Suppressor macrophage treated with lipopolysaccharide for 1 hour (primary cell): ENCODE measurements at places on chromosomes 3 and 15.

GRCh38 chr3:116247605-116248004, 197.7 kb downstream of the LSAMP start:
- no peak for DNase-seq

DNA sequence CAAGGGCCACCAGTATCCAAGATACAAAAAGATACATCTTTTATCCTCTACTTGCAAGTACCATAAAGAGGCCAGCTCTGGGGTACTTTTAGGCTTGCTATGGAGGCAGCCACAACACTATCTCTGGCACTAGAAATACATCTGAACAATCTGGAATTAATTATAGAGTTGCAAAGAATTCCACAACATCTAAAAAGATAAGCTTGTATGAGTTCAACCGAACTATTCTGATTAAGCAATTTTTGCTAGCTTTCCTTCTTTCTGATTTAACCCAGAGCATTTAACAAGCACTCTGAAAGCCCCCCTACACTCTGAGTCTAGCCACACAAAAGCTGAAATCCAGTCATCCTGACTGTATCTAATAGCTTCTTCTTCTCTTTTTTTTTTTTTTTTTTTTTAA, 95.4 kb downstream of the FRMD5 start:
- no peak for DNase-seq

- DNase-seq, result no peak
Observed at GRCh38 chr3:129919357-129919756, 25.8 kb upstream of the TMCC1 start.

- DNase-seq, result no peak
Observed at GRCh38 chr3:118505784-118506183, 528.9 kb downstream of the IGSF11 start.

GRCh38 chr15:89835176-89835564, 20.5 kb upstream of the ANPEP start:
- no peak for DNase-seq

- DNase-seq, result no peak
Observed at GRCh38 chr15:101675015-101675414, 22.8 kb upstream of the TM2D3 start.

GRCh38 chr3:120331076-120331475, 18.1 kb downstream of the LRRC58 start:
- peak; percentile 79 for DNase-seq

GRCh38 chr15:22912256-22912655, 67.9 kb downstream of the CYFIP1 start:
- DNase-seq, result no peak

GRCh38 chr3:32121137-32121536, 14.7 kb downstream of the GPD1L start:
- DNase-seq, result no peak

GRCh38 chr3:188090620-188091309, 63.2 kb upstream of the LPP start:
- DNase-seq, result no peak
